ENCODE measurements at places on chromosomes 4 and X. TPM values are rescaled to one million over a fixed set of nuclear protein-coding genes. Genes with fewer than 3 reads are reported as not detected.

The MAGEA2B gene
- 3.1 TPM for polyA plus RNA-seq

The FABP2 gene
- polyA plus RNA-seq = not detected

The PARM1 gene
- 4.9 TPM for polyA plus RNA-seq

DNA sequence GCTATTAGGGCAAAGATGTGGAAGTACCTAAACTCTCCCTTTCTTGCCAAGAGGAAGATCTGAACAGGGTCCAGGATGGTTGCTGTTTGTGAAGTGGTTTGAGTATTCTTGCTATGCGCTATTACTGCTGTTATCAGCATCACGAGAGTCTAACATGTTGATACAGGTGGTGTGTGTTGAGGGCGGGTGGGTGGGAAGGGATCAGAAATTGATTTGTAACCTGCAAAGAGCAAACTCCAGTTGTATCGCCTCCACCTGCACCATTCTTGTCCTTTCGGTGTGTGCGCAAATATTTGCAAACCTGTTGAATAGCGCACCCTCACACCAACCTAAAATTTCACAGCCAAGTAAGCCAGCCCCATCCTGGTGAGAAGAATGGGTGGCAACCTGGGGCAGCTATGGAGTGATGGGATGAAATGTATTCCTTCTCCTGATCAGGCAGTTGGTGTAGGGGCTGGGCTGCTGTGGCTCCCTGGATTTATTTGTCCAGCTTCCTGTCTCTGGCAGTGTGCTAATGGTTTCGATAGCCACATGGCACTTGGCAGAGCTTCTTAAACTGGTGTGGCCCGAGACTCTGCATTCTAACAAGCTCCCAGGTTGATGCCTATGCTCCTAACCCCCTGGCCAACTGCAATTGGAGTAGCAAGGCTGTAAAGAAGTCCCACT, 102.6 kb upstream of the SCML1 start:
- no peak overlapping the region for H3K27ac ChIP-seq
- H3K36me3 ChIP-seq = no peaks in the 10 kb centered on the region
- no peak for DNase-seq

GRCh38 chr4:12211636-12212035, 782.9 kb upstream of the HS3ST1 start:
- H3K4me3 ChIP-seq = no peak overlapping the region
- H3K4me1 ChIP-seq = no peaks in the 10 kb centered on the region
- no peaks in the 10 kb centered on the region for H3K36me3 ChIP-seq
- no peaks in the 10 kb centered on the region for H3K27me3 ChIP-seq

DNA sequence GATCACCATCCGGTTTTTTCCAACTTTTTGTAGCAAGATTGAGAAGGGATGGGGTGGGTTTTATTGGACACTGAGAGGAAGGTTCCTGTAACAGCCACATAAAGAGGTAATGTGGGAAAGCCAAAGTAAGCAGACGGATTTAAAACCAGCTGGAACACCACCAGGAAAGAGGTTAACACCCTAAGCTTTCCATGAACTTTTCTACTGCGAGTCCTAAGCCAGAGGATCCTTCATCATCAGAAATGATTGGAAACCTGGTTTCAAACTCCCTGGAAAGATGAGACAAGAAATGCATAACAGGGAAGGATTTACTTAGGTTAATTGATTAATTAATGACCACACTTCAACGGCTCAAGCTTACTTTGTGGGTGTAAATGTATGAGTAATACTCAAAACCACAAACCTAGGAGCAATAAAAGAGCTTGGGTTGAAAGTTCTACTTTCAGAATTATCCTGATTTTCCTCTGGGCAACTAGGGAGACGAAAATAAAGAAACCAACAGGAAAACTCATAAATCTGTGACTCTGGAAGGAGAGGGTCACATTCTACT, 91.5 kb downstream of the COX18 start:
- H3K4me3 ChIP-seq = no peak overlapping the region
- H3K36me3 ChIP-seq = no peaks in the 10 kb centered on the region
- no peaks in the 10 kb centered on the region for H3K4me1 ChIP-seq
- no peaks in the 10 kb centered on the region for H3K27me3 ChIP-seq
- H3K27ac ChIP-seq = no peak overlapping the region

GRCh38 chr4:145530662-145531061, 49.0 kb downstream of the SMAD1 start:
- H3K27me3 ChIP-seq = no peaks in the 10 kb centered on the region
- peaks cover 6% of the 10 kb centered on the region for H3K4me1 ChIP-seq
- no peak overlapping the region for H3K4me3 ChIP-seq
- H3K27ac ChIP-seq = no peak overlapping the region
- H3K36me3 ChIP-seq = no peaks in the 10 kb centered on the region
- no peak for DNase-seq

All from GM23338 (cell line).